ENCODE measurements at places on chromosomes 7 and 10. TPM values are rescaled to one million over a fixed set of nuclear protein-coding genes. Genes with fewer than 3 reads are reported as not detected.

- DNase-seq, result no peak
These were observed 17.5 kb downstream of the FAM171A1 start for GRCh38 chr10:15353471-15354017.

GRCh38 chr10:72260239-72260975 is 13.3 kb upstream of the DDIT4 start:
- peak; percentile 83 for DNase-seq

DNA sequence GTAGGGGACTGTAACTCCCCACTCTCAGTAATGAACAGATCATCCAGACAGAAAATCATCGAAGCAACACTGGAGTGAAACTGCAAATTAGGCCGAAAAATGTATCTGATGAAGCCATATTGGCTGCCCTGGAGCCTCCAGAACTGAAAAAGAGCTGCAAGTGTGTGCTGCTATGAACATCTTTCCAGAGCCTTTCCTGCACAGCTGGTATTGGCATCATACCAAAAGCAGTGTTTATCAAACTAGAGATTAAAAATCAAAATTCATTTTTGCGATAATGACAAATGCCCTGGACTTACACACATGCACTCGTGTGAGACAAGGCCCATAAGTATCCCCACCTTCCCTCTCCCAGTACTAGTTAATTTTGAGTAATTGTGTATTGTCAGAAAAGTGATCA is 6.8 kb upstream of the CLDN12 start:
- no peak for DNase-seq

- no peak for DNase-seq
These were observed 336.8 kb downstream of the LRRTM3 start for GRCh38 chr10:67262675-67263074.

DNA sequence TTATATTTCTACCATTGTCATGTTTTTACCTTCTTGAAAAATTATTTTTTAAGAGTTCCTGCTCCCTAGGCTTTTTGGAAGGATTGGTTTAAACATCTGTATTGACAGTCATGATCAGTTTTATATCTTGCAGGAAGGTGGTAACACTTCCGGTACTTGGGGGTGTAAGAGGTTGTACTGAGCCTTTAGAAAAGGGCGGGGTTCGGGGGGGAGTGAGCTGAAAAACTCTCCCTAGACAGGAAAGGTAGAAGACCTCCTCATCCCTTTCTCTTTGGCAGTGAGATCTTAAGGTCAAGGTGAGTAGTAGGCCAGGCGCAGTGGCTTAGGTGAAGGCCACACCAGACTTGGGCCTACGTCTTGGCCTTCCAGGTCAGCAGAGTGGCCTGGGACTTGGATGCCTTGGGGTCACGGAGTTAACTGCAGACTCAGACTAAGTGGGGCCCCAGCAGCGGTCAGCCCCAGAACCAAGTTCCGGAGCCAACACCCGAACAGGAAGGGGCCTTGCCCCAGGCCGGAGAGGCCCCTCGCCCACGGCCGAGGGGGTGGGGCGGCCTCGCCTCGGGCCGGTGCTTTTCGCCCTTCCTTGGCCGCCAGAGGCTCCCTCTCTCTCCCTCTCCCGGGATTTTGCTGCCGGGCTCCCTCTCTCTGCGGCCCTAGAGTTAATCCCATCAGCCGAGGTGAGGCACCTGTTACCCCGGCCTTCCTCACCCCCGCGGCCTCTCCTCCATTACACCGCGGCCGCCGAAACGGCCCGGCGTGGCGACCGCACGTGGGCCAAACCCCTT is at the start of gene PPP1R9A:
Gene PPP1R9A, plus strand, starts transcription at position 569 of the 785 bp plus-strand sequence. CDS start 2,520 bp downstream, outside the sequence.
- peak; percentile 58 for DNase-seq

DNA sequence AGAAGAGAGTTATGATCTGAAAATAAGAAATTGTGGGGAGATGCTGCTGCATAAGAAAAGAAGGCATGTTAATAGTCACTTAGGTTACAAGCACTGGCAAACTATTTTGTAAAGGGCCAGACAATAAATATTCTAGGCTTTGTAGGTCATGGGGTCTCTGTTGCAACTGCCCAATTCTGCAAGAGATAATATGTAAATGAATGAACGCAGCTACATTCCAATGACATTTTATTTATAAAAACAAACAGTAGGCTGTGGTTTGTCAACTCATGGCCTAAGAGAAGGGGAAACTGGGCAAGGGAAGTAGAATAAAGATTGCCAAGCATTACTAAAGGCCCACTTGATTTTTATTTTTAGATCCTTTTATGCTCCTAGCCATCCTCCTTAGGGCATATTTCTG is 133.1 kb downstream of the RAPGEF5 start:
- DNase-seq, result no peak

- peak; percentile 56 for DNase-seq
These were observed 56.9 kb downstream of the NEUROG3 start for GRCh38 chr10:69516316-69516715.

- DNase-seq, result no peak
These were observed 55.5 kb upstream of the PTPN12 start for GRCh38 chr7:77481615-77482014.

CYCS gene
- total RNA-seq, result 96.9 TPM

All from stomach (tissue), 19 donors.